Activated CD8-positive, alpha-beta memory T cell treated with anti-CD3 and anti-CD28 coated beads, Interleukin-2, amount 10 ng/mL, durations not matched to agents 7 days and 5 days (primary cell): ENCODE measurements at places on chromosomes 11 and 22. TPM values are rescaled to one million over a fixed set of nuclear protein-coding genes. Genes with fewer than 3 reads are reported as not detected.

CLDN5 gene
- total RNA-seq, result not detected

DNA sequence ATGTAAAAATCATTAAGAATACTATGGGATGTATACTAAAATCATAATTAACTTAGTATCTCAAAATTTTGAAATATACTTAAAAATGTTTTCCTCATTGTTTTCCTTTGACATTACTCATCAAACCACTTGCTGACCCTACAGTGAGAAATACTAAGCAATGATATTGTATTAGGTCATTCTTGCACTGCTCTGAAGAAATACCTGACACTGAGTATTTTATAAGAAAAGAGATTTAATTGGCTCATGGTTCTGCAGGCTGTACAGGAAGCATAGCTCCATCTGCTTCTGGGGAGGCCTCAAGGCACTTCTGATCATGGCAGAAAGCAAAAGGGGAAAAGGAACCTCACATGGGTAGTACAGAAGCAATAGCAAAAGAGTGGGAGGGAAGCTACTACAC, 950.9 kb upstream of the CHORDC1 start:
- H3K4me3 ChIP-seq, result no peak overlapping the region
- H3K27me3 ChIP-seq, result no peaks in the 10 kb centered on the region
- DNase-seq, result no peak
- H3K4me1 ChIP-seq, result no peaks in the 10 kb centered on the region

- H3K27ac ChIP-seq, result no peak overlapping the region
- H3K27me3 ChIP-seq, result no peaks in the 10 kb centered on the region
- DNase-seq, result no peak
- no peaks in the 10 kb centered on the region for H3K36me3 ChIP-seq
- H3K4me1 ChIP-seq, result no peaks in the 10 kb centered on the region
Observed at GRCh38 chr11:106681435-106681834, 336.8 kb downstream of the GUCY1A2 start.

MOGAT2 gene
- total RNA-seq, result not detected

DNA sequence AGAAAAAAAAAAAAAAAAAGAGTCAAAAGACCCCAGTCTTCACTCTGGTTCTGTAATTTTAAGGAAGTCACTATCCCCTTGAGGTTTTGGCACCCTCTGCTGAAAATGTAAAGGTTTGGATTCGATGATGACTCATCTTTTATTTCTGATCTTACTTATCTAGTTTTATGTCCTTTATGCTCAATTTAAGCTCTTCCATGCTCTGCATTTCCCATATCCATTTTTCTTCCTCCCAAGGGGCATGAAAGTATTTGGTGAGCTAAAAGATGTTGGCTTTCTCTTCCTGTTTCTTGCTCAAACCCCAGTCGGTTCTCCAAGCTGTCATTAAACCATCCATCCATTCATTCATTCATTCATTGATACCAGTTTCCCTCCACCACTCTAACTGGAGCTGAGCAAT, 61.0 kb upstream of the CDON start:
- no peaks in the 10 kb centered on the region for H3K4me1 ChIP-seq
- H3K4me3 ChIP-seq, result no peak overlapping the region
- no peak for DNase-seq

- no peak for DNase-seq
- no peaks in the 10 kb centered on the region for H3K4me1 ChIP-seq
- no peaks in the 10 kb centered on the region for H3K36me3 ChIP-seq
- no peak overlapping the region for H3K4me3 ChIP-seq
Observed at GRCh38 chr11:1201395-1202153, 21.3 kb upstream of the MUC5B start.

DNA sequence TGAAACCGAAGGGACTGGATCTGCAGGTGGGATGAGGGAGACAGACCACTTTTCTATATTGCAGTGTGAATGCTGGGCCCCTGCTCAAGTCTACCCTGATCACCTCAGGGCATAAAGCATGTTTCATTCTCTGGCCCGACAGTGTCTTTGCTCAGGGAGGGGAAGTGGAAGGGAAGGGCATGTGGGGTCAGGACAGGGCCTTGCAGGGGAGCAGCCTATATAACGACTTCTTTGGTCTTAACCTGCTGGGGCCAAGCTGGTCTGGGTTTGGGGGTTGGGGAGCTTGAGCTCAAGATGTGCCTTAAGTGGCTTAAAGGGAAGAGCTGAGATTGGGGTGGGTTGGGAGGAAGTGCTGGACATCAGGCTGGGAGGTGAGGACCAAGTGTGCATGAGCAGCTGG, 86.4 kb downstream of the GDPD4 start:
- no peak overlapping the region for H3K27ac ChIP-seq
- no peaks in the 10 kb centered on the region for H3K36me3 ChIP-seq
- H3K4me1 ChIP-seq, result no peaks in the 10 kb centered on the region
- no peak overlapping the region for H3K4me3 ChIP-seq
- no peak for DNase-seq
- peaks cover 10% of the 10 kb centered on the region for H3K27me3 ChIP-seq

DNA sequence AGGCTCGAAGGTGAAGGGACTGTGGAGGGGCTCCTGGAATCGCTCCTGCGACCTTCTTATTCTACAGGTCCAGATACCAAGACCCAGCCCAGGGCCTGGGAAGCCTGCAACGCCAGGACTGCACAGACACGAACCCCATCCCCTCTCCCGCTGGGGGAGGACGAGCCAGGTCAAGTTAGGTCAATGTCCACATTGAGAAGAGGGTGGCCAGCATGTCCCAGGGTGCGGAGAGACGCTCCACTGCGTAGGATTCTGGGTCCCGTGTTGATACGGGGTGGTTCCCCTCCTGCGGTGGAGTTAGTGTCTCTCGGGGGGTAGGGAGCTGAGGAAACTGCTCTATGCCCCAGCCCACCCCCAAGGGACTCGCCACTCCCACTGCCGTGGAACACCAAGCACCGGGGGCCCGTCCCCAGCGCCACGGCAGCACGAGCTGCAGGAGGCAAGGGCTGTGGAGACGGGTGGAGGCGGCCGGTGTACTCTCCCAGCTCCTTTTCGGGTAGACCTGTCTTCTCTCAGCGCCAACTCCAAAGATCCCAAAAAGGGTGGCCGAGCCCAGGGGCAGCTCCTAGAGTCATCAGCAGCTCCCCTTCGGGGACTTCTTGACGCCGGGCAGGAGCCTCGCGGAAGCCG, 1.6 kb downstream of the GSC2 start:
- no peak overlapping the region for H3K4me3 ChIP-seq
- H3K4me1 ChIP-seq, result peaks cover 15% of the 10 kb centered on the region
- H3K27ac ChIP-seq, result no peak overlapping the region
- DNase-seq, result no peak
- H3K27me3 ChIP-seq, result peaks cover 52% of the 10 kb centered on the region
- H3K36me3 ChIP-seq, result peaks cover 5% of the 10 kb centered on the region

- peaks cover 11% of the 10 kb centered on the region for H3K36me3 ChIP-seq
- peaks cover under 1% of the 10 kb centered on the region for H3K4me1 ChIP-seq
- H3K27me3 ChIP-seq, result peaks cover 2% of the 10 kb centered on the region
- no peak overlapping the region for H3K27ac ChIP-seq
Observed at GRCh38 chr11:256952-257737, 20.4 kb downstream of the PSMD13 start.

- H3K4me1 ChIP-seq, result peaks cover 44% of the 10 kb centered on the region
- peaks cover 47% of the 10 kb centered on the region for H3K36me3 ChIP-seq
- H3K4me3 ChIP-seq, result no peak overlapping the region
- H3K27ac ChIP-seq, result peak overlapping the region; percentile 20
- DNase-seq, result no peak
- no peaks in the 10 kb centered on the region for H3K27me3 ChIP-seq
Observed at GRCh38 chr11:65654375-65655349, 8.1 kb downstream of the RELA start.

PSMC3 gene
- total RNA-seq, result 164 TPM

GRCh38 chr11:134498326-134499139, 86.5 kb upstream of the B3GAT1 start:
- no peak overlapping the region for H3K27ac ChIP-seq
- H3K4me3 ChIP-seq, result no peak overlapping the region
- H3K36me3 ChIP-seq, result no peaks in the 10 kb centered on the region
- no peak for DNase-seq
- no peaks in the 10 kb centered on the region for H3K4me1 ChIP-seq

DNA sequence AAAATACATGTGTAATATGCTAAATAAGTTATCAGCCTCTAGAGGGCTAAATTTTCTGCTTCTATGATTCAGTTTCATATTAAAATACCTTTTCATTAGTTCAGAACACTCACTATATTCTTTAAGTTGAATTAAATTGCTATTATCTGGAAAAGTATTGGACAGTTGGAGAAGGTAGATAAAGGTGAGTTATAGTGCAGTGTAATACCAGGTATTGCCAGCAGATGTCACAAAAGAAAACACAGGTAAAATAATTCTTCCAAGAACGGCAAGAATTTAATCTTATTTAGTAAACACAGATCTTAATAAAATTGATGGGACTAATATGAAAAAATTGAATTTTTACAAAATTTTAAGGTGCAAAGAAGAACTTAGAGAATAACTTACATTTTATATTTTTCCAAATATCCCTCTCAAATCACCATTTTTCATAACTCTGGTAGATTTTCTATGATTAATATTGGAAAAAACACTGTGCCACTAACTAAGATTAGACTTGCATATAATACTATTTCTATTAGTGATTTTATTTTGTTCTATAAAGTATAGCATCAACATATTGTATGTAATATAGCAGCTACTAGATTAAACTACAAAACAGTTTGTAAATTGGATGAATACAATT, 1.7 kb upstream of the LRRC4C start:
- no peaks in the 10 kb centered on the region for H3K27me3 ChIP-seq
- no peak overlapping the region for H3K4me3 ChIP-seq
- no peak overlapping the region for H3K27ac ChIP-seq
- no peaks in the 10 kb centered on the region for H3K36me3 ChIP-seq

ASPHD2 gene
- 17.0 TPM for total RNA-seq

- no peaks in the 10 kb centered on the region for H3K36me3 ChIP-seq
- DNase-seq, result no peak
- H3K27ac ChIP-seq, result no peak overlapping the region
- no peaks in the 10 kb centered on the region for H3K27me3 ChIP-seq
Observed at GRCh38 chr11:6127881-6128280, 20.4 kb downstream of the OR56B4 start.

GRCh38 chr22:43432883-43433415, 21.1 kb downstream of the MPPED1 start:
- no peaks in the 10 kb centered on the region for H3K36me3 ChIP-seq
- no peak overlapping the region for H3K27ac ChIP-seq
- no peak for DNase-seq
- H3K27me3 ChIP-seq, result peaks cover 12% of the 10 kb centered on the region

TRMT112 gene
- 134 TPM for total RNA-seq

TMEM121B gene
- not detected for total RNA-seq

- no peak overlapping the region for H3K4me3 ChIP-seq
- no peaks in the 10 kb centered on the region for H3K27me3 ChIP-seq
- no peak overlapping the region for H3K27ac ChIP-seq
Observed at GRCh38 chr11:122743949-122744348, 88.4 kb downstream of the UBASH3B start.

OR52N4 gene
- 0.67 TPM for total RNA-seq

ARHGAP20 gene
- total RNA-seq, result 0.02 TPM

HBG2 gene
- total RNA-seq, result not detected

DAGLA gene
- not detected for total RNA-seq

GRCh38 chr11:102367364-102367763, 20.4 kb downstream of the BIRC2 start:
- H3K36me3 ChIP-seq, result peaks cover 49% of the 10 kb centered on the region
- H3K4me3 ChIP-seq, result no peak overlapping the region
- peak overlapping the region; percentile 42 for H3K27ac ChIP-seq
- DNase-seq, result no peak

GRCh38 chr11:94856443-94856842, 88.3 kb downstream of the AMOTL1 start:
- H3K4me3 ChIP-seq, result no peak overlapping the region
- H3K27ac ChIP-seq, result no peak overlapping the region
- H3K27me3 ChIP-seq, result no peaks in the 10 kb centered on the region
- no peaks in the 10 kb centered on the region for H3K4me1 ChIP-seq

ALKBH3 gene
- total RNA-seq, result 32.5 TPM

DNA sequence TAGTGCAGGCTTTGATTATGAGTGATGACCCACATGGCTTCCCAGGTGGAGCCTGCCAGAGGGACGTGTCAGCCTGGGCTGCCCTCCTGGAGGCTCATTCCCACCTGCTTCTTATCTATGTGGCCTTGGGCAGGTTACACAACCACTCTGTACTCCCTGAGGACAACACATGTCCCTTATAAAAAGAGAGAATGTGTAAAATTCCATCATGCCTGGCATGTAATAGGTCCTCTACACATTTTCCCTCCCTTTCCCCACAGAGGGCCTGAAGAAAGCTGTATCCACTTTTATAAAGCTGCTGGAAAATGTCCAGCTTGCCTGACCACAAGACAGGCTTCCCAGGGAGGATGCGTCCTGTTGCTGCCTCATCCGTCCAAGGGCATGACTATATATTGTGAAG, 55.0 kb upstream of the VSTM5 start:
- H3K36me3 ChIP-seq, result no peaks in the 10 kb centered on the region
- H3K4me3 ChIP-seq, result no peak overlapping the region
- no peak for DNase-seq
- no peak overlapping the region for H3K27ac ChIP-seq

DNA sequence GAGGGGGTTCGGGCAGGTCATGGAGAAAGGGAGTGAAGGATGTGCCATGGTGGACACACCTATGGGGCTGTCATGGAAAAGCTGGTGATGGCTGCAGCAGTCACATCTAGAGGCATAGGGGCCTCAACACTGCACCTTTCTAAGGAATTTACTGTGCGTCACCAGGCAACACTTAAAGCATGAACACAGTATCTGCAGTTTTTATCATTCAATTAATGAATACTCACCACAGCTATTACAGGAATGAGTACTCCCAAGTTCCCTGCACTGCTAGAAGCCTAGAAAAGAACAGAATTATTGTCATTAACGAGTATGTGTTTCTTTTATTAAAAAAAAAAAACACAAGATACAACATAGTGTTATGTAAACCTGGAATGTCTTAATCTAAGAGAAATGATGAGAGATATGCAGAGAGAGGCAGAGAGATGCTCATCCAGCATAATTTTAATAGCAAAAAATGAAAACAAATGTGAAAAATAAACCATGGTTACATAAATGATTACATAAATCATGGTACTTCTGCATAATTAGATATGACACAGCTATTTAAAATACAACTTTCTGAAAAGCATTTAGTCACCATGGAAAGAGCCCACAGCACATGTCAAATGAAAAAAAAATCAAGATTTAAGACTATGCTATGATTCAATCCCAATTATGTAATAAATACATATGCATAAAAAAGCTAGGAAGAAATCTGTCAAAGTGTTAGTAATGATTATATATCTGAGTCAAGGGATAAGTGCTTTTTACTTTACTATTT, 19.2 kb downstream of the SERPIND1 start:
- no peak overlapping the region for H3K4me3 ChIP-seq
- no peaks in the 10 kb centered on the region for H3K27me3 ChIP-seq
- H3K4me1 ChIP-seq, result no peaks in the 10 kb centered on the region
- no peak for DNase-seq
- H3K27ac ChIP-seq, result no peak overlapping the region
- H3K36me3 ChIP-seq, result peaks cover 7% of the 10 kb centered on the region

- peaks cover 44% of the 10 kb centered on the region for H3K4me1 ChIP-seq
- H3K27ac ChIP-seq, result peak overlapping the region; percentile 73
Observed at GRCh38 chr11:119087747-119088241, 3.1 kb downstream of the HMBS start.

GRCh38 chr11:17768547-17768946, 34.0 kb downstream of the KCNC1 start:
- H3K27me3 ChIP-seq, result no peaks in the 10 kb centered on the region
- no peaks in the 10 kb centered on the region for H3K4me1 ChIP-seq
- H3K36me3 ChIP-seq, result no peaks in the 10 kb centered on the region
- DNase-seq, result no peak
- no peak overlapping the region for H3K27ac ChIP-seq
